ENCODE measurements at places on chromosomes 5 and 9.

GRCh38 chr5:37933576-37933975, 93.7 kb upstream of the GDNF start:
- no peak for DNase-seq

DNA sequence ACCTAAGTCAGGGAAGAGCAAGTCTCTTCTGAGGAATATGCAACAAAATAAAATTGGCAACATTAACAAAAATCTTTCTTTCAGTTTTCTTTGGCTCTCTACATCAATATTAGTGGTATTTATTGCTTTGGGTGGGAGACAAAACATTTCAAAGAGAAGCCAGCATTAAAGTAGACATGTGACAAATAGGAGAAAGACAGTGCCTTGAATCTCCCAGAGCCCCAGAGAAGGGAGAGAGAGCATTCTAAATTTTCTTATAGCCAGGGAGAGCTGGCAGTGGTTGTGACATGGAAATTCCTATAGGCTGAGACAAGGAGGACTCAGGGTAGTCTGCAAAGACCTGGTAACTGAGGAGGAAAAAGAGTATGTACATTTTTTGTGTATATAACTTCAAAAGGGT, 79.4 kb upstream of the NREP start:
- no peak for DNase-seq

- DNase-seq, result peak; percentile 26
Observed at GRCh38 chr5:115377468-115378217, 81.2 kb upstream of the CCDC112 start.

GRCh38 chr5:158142156-158142555, 283.2 kb upstream of the CLINT1 start:
- DNase-seq, result no peak

- DNase-seq, result no peak
Observed at GRCh38 chr5:172005708-172006320, 624 bp downstream of the FBXW11 start.

GRCh38 chr5:14341571-14342230, 198.6 kb downstream of the TRIO start:
- no peak for DNase-seq

DNA sequence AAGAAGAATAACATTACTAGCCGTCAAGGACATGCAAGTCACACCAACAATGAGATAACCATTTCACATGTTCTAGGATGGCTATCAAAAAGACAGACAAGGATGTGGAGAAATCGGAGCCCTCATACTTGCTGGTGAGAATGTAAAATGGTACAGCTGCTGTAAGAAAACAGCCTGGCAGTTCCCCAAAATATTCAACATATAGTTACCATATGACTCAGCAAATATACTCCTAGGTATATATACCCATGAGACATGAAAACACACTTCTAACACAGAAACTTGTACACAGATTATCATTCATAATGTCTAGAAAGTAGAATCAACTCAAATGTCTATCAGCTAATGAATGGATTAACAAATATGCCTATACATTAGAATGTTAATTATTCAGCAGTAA, 105.4 kb upstream of the PCAT7 start:
- DNase-seq, result no peak

DNA sequence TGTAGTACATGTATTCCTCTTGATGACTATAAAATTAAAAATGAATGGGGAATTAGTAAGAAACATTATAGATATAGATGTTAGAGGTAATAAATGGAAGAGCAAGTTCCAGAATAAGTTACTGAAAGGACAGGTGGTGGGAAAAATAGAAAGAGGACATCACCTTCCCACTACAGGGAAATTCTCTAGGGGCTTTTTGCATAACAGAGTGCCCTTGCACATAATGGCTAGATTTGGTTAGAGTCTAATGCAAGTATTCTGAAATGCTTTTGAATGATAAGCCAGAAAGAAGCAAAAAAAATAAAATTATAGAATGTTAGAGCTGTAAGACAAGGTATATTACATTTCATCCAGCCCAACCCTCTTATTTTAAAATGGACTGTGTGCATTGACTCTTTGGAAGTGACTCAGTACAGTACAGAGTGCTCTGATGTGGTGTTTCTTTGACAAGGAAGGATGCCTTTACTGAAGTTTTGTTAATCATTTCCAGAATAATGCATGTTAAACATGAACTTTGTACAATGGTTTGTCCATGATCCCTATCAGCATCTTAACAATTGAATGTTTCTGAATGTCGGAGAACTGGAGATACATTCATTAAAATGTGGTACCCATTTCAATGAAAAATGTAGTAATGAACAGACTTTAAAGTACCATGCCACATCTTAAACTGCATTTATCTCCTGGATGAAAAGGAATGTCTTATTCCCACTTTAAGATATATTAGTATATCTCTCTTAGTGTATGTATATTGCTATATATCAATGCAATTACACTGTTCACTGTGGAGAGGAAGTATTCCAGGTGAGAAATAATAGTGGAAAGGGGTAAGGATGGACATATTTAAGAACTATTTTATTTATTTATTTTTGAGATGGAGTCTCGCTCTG, 391.1 kb downstream of the ADGRV1 start:
- no peak for DNase-seq

GRCh38 chr5:180832638-180833068, 28.4 kb downstream of the ZFP62 start:
- DNase-seq, result no peak

GRCh38 chr5:173633304-173633703, 16.9 kb upstream of the BOD1 start:
- DNase-seq, result no peak
